Fibroblast of the aortic adventitia (primary cell): ENCODE measurements at places on chromosomes 7 and 10.
A peak's percentile ranks its signal among the peaks of the same experiment; 100 is the strongest.

DNA sequence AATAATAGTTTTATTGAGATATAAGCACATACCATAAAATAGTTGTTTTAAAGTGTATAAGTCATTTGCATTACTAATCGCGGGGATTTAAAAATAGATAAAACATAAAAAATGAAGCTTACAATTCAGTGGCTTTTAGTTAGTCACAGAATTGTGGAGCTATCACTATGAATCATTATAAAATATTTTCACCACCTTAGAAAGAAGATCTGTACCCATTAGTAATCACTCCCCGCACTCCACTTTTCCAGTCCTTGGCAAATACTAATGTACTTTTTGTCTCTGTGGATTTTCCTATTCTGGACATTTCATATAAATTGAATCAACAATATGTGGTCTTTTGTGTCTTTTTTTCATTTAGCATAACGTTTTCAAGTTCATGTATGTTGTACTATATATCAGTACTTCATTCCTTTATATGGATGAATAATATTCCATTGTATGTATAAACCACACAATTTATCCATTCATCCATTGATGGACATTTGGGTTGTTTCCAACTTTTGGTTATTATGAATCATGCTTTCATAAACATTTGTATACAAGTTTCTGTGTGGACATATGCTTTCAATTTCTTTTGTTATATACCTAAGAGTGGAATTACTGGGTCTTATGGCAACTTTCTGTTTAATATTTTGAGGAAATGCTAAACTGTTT, 162.5 kb downstream of the MAGI2 start:
- DNase-seq, result peak; percentile 38

- no peak for DNase-seq
These were observed 1.8 kb downstream of the CHRM2 start for GRCh38 chr7:136869991-136870865.

GRCh38 chr10:86303626-86304025, 63.0 kb downstream of the GRID1 start:
- DNase-seq, result no peak

DNA sequence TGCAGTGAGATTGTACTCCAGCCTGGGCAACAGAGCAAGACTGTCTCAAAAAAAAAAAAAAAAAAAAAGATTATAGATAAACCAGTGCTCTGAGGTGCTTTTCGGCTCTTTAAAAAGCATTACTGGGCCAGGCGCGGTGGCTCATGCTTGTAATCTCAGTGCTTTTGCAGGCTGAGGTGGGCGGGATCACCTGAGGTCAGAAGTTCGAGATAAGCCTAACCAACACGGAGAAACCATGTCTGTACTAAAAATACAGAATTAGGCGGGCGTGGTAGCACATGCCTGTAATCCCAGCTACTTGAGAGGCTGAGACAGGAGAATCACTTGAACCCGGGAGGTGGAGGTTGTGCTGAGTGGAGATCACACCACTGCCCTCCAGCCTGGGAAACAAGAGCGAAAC, 6.6 kb upstream of the HNRNPF start:
- DNase-seq, result no peak

DNA sequence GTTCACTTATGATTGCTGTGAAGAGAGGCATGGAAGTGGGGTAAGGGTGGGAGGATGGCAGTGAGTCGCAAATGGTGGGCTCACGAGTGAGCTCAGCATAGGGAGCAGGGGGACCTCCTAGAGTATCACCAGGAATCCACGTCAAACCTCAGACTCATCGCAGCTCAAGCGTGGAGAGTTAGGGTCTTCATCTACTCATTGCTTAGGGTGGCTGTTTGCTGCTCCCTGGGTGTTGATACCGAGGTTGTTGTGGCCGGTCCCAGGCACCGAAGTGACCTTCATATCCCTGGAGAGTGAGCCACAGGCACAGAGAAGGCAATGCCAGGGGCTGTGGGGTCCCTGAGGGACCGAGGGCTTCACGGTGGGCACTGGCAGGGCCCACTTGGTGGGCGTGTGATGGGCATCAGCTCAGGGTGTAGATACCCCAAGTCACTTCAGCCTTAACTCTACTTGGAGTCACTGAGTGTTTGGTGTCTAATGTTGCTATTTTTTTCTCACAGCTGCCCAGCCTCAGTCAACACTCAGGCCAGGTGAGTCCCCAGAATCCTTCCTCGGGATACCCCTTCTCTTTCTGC, 16.8 kb downstream of the DMBT1 start:
- DNase-seq, result no peak

GRCh38 chr7:29408841-29409243, 154.8 kb upstream of the PRR15 start:
- peak; percentile 87 for DNase-seq

- peak; percentile 43 for DNase-seq
These were observed 77.5 kb downstream of the HGF start for GRCh38 chr7:81692146-81692905.

GRCh38 chr10:84522612-84523462, 194.4 kb downstream of the CCSER2 start:
- DNase-seq, result no peak

GRCh38 chr10:105494944-105495343, 853.9 kb downstream of the SORCS3 start:
- DNase-seq, result no peak

GRCh38 chr10:7956508-7956907, 98.0 kb upstream of the GATA3 start:
- DNase-seq, result peak; percentile 85

- no peak for DNase-seq
These were observed 130.9 kb downstream of the PTPN20 start for GRCh38 chr10:47042199-47042473.

GRCh38 chr10:57049096-57049495, 688.0 kb upstream of the ZWINT start:
- no peak for DNase-seq

DNA sequence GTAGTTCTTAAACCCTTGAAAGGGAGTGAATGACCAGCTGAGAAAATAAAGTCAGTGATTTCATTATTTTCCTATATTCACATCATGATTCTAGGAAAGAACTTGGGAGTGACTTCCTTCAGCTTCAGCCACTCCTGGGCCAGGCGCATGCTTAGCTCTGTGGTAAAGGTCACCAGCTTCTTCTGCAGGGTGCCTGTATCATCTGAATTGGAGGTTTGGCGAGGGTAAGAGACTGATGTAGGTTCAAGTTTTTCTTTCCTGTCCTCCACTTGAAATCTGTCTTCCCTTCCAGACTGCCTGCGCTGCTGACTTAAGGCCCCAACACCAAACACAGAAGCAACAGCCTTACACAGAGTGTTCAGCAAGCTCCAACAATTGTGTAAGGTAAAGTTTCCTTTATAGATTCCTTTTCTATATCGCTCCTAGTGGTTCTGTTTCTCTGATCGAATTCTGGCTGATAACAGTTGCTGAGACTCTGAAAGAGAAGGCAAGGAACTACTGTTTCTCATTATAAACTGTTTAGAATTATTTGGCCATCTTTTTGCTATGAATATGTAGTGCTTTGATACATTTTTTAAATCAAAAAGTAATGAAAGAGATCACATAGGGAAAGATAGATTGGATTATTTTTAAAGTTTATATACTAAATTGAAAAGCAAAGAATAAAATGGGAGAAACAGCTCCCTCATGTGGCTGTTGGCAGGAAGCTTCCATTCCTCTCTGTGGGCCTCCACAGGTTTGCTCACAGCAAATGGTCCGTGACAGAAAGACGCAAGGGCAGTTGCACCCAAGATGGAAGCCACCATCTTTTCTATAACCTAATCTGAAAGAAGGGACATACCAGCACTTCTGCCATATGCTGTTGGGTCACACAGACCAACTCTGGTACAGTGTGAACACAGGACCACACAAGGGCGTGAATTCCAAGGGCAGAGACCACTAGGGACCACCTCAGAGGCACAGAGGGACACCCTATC, 14.0 kb downstream of the GATAD1 start:
- peak; percentile 63 for DNase-seq

- no peak for DNase-seq
These were observed 58.6 kb upstream of the KCNIP2 start for GRCh38 chr10:101902032-101902819.

DNA sequence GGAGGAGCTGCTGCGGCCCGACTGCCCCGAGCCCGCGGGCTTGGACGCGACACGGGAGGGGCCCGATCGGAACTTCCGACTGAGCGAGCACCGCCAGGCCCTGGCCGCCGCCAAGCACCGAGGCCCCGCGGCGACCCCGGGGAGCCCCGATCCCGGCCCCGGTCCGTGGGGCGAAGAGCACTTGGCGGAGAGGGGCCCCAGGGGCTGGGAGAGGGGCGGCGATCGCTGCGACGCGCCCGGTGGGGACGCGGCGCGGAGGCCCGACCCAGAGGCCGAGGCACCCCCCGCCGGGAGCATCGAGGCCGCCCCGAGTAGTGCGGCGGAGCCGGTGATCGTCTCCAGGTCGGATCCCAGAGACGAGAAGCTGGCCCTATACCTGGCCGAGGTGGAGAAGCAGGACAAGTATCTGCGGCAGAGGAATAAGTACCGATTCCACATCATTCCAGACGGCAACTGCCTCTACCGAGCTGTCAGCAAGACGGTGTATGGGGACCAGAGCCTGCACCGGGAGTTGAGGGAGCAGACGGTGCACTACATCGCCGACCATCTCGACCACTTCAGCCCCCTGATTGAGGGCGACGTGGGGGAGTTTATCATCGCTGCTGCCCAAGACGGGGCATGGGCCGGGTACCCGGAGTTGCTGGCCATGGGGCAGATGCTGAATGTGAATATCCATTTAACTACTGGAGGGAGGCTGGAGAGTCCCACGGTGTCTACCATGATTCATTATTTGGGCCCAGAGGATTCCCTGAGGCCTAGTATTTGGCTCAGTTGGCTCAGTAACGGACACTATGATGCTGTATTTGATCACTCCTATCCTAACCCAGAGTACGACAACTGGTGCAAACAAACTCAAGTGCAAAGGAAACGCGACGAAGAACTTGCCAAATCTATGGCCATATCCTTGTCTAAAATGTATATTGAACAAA, 1.4 kb downstream of the OTUD1 start:
- DNase-seq, result peak; percentile 49

- DNase-seq, result no peak
These were observed 49.0 kb downstream of the SPOCK2 start for GRCh38 chr10:72039377-72039776.

DNA sequence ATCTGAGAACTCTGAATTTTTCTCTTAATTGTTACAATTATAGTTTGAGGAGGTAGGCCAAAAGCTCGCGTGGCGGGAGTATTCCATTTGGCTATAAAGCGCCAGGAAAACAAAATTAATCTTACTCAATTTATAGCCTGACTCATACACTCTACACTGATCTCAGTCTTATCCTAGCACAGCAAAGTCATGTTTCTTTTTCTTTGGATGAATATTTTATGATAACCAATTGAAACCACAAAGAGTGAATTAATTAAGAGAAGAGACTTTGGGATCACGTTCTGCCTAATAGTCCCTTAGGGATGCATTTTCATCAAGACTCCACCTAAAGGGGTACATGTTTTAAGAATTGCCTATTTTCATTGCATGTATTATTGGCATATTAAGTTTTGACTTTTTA, 420.8 kb downstream of the HGF start:
- peak; percentile 37 for DNase-seq

GRCh38 chr10:113038183-113038582, 88.1 kb downstream of the TCF7L2 start:
- DNase-seq, result no peak

- no peak for DNase-seq
These were observed 67.3 kb downstream of the CACUL1 start for GRCh38 chr10:118687472-118687871.

GRCh38 chr7:140857048-140857447, 67.7 kb downstream of the BRAF start:
- DNase-seq, result peak; percentile 3

DNA sequence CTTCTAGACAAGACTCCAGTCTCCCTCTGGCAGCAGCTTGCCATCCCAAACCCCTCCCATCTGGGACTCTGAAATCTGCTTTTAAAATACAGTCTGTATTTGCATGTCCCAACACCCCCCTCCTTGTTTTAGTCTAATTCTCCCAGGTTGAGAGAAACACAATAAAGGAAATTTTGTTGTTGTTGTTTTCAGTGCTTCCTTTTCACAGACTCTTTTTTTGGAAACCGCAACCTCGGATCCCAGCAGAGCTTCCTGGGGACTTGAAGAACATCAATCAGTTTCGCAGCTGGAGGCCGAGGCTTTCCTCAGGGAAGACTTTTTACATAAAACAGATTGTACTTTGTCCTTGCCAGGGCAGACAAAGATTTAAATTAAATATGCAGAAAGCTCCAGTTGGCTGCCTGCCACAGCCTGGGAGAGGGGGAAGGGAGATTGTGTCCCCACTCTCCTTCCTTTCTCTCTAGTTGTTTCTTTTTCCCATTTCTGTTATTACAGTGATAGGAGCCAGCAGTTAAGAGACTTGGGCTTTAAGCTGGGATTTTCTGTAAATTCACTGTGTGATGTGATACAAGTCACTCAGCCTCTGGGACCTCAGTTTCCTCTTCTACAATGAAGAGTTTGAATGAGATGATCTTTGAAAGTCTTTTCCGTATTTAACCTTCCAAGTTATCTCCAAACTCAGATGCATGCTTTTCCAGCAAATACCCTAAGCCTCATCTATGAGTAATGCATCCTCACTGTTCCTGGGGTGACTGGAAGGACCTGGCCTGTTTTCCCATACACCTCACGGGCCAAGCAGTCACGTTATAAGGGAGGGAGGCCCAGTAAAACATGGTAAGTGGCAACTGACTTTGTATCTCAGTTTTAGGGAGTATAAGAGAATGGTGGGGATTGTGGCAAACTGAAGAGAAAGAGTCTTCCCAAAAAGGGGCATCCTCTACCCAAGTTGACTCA, 192.3 kb downstream of the REEP3 start:
- DNase-seq, result peak; percentile 82

GRCh38 chr7:41448104-41448503, 254.8 kb downstream of the INHBA start:
- peak; percentile 95 for DNase-seq

- peak; percentile 70 for DNase-seq
These were observed 117.3 kb downstream of the PRKAG2 start for GRCh38 chr7:151759591-151760042.

DNA sequence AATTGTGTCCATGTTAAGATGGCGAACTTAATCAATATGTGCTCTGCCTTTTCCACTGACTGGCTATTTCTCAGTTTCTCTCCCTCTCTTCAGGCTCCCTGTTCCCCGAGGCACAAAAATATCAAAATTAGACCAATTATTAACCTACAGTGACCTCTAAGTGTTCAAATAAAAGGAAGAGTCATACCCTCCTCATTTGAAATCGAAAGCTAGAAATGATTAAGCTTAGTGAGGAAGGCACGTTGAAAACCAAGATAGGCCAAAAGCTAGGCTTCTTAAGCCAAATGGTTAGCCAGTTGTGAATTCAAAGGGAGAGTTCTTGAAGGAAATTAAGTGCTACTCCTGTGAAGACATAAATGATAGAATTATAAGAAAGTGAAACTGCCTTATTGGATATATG, 81.1 kb upstream of the MBL2 start:
- no peak for DNase-seq

DNA sequence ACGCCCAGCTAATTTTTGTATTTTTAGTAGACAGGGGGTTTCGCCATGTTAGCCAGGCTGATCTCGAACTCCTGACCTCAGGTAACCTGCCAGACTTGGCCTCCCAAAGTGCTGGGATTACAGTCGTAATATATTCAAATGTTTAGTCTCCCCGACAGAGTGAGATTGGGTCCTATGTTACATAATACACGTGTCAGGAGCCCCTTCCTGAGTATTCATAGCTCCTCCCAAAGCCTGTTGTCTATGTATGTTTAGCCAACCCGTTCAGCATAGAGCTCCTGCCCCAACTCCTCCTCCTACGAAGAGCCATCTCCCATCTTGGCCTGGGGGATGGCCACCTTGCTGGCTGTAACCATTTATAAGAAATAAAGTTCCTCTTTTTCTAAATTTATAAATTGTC, 2.7 kb upstream of the PPP2R2D start:
- no peak for DNase-seq
